Panc1 (cell line): ENCODE measurements at places on chromosomes 11 and 22.

GRCh38 chr11:76075716-76076115, 130.6 kb downstream of the WNT11 start:
- no peak for DNase-seq

DNA sequence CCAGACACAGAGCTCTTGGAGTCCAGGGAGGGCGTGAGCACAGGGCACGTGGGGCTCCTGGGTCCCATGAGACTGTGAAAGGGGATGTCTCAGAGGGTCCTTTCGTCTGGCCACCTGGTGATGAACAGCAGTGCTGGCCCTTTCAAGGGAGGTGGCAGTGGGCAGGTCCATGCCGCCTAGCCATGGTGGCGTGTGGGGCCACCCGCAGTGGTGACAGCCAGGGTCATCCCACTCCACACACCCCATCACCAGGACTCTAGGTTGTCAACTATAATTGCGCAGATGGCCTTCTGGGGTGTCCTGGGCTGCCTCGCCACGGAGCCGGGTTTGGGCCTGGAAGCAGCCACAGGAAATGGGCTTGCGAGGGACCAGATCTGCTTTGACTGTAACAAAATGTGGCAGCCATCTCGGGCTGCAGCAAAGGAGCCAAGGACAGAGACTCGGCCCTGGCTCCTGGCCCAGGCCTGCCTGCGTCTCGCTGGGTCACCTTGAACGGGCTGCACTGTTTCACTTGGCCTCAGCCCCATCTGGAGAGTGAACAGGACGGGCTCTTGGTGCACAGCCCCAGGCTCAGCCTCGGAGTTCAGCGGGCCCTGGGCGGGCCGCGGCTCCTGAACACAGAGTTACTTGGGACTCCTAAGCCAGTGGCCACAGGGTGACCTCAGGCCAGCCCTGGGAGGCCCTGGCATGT, 1350.5 kb downstream of the BRD1 start:
- DNase-seq: no peak

DNA sequence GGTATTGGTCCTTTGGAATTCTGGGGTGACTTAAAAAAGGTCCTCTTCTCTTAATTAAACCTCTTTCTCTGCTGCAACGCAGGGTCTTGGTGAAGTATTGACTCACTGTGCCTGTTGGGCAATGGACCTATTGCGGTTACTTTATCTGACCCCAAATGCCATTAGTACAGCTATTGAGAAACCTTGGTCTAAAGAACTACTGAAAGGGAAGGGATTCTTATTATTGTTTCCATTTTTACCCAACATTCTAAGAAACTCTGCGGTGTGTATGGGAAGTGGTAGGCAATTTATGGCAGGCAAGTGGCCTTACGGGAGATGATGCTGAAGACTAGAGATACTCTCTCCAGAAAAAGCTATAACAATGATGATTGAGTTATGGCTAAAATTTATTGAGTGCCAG, 12.5 kb downstream of the SLC6A5 start:
- no peak for DNase-seq

- DNase-seq: no peak
These were observed 95.4 kb upstream of the TIMP3 start for GRCh38 chr22:32706149-32706548.

DNA sequence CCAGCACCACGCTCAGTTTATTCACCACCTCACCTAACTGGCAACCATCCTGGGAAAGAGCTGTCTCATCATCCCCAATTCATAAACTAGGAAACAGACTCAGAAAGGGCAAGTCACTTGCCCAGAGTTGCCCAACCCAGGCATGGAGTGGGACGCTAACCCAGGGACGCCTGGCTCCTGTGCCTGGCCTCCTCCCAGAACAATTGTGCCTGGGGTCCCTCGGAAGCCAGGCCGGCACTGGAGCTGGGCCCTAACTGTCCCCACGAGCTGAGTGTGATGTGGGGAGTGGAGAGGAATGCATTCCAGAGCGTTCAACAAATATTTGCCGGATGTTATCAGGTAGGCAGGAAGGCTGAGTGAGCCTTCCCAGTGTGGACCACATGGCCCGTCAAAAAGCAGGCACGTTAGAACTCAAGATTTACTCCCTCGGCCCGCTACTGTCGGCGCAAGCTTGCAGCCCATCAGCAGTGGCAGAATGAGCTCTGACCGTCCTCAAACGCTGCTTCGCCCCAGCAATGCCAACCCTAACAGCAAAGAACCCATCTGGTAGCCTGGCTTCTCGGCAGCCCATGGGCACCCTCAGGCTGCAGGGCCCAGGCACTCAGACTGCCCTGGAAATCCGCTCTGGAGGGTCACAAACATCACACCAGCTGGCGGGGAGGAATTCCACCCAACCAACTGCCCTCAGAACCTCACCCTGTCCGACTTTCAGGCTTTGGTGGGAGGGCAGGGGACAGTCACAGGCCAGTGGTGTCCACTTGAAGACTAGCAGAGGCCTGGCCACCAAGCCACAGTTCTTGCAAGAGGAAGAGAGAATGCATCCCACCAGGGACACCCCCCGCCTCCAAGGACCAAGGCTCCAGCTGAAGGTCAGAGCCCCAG, 35.6 kb downstream of the MYH9 start:
- no peak for DNase-seq

- DNase-seq: no peak
These were observed 94.5 kb downstream of the CADM1 start for GRCh38 chr11:115409691-115410220.

DNA sequence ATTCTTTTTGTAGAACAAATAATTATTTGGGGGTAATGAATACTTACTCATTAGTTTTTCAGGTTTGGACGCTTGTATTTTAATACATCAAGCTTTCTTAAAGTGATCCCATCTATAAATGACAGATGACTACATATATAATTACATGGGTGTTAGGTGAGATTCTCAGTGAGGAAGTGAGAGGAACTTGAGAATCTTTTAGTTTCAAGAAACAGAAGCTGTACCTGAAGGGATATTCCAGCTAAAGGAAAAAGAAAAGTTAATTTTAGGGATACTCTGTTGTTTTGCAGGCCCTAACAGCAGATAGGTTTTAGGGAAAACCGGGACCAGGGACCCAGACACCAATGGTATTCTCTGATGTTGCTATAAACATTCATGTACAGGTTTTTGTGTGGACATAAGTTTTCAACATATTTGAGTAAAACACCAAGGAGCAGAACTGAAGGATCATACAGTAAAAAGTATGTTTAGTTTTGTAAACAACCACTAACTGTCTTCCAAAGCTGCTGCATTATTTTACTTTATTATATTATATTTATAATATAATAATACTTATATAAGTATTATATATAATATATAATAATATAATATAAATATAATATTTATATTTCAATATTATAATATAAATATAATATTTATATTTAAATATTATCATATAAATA, 24.1 kb upstream of the PHOX2A start:
- no peak for DNase-seq

GRCh38 chr11:8199676-8200075, 30.9 kb upstream of the RIC3 start:
- DNase-seq: no peak

GRCh38 chr22:50301581-50301991, 5.9 kb downstream of the PLXNB2 start:
- DNase-seq: no peak

DNA sequence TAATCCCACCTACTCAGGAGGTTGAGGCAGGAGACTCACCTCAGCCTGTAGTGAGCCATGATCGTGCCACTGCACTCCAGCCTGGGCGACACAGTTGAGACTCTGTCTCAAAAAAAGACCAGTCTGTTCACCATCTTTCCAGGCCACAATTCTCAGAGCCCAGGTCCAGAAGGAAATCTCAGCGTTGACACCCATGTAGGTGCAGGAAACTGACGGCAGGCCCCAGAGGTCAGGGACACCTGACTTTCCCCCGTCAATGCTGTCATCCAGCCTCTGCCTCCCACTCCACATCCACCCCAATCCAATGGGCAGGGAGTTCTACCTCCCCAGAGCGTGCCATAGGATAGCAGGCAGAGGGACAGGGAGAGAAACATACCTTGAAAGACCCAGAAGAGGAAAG, 5.9 kb upstream of the GRK2 start:
- no peak for DNase-seq

- no peak for DNase-seq
These were observed 30.7 kb downstream of the ARHGAP1 start for GRCh38 chr11:46669711-46670139.

GRCh38 chr11:13897646-13898276, 64.8 kb upstream of the SPON1 start:
- no peak for DNase-seq

DNA sequence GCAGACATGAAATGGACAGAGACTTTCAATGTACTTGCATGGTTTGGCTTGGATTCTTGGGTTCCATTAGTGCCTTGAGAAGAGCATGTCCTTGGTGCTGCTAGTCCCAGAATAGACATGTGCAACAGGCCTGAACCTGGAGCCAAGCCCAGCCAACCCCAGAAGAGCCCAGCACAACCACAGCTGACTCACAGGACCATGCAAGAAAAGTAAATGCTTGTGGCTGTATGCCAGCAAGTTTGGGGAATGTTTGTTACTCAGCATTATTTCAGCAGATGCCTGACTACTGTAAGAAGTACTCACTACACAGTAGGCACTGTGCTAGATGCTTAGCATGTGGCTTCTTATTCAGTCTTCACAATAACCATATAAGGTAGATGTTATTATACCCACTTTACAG, 39.2 kb upstream of the HMGXB4 start:
- no peak for DNase-seq

- no peak for DNase-seq
These were observed 1.8 kb upstream of the THY1 start for GRCh38 chr11:119424775-119425174.

DNA sequence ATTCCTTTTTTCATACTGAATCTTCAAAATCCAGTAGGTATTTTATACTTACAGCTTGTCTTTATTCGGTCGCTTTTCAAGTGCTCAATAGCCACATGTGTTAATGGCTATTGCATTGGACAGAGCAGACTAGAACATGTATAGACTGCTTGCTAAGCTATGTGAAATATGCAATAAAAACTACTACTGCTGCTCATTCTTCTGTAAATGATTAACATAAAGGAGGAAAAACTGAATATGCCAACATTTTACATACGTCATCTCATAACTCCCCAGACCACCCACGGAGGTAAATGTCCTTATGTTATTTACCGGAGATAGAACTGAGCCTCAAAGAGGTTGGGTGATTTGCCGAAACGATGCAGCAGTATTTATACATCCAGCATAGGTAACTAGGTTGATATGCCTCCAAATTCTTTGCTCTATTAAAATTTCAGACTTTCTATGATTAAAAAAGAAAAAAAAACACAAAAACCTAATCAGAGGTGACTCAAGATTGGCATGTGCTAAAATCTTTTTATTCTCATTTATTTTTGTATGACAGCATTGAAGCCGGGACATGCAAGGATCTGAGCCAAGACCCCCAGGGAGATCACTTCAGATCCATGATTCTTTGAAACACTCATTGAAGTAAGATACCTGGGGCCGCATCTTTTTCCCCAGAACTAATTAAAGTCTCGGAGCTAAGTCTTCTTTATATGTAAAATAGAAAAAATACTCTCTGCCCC, 78.5 kb upstream of the OR5AK2 start:
- no peak for DNase-seq

DNA sequence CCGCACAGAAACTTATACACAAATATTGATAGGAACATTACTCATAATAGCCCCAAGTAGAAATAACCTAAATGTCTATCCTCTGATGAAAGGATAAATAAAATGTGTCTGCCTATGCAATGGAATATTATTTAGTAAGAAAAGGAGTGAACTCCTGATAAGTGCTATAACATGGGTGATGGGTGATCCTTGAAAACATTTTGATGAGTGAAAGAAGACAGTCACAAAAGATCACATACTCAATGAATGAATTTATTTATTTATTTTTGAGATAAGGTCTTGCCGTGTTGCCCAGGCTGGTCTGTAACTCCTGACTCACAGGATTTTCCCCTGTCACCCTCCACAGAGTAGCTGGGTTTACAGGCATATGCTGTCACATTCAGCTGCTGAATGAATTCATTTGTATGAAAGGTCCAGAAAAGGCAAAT, 17.3 kb downstream of the RNF121 start:
- DNase-seq: no peak

GRCh38 chr11:91967026-91967690, 257.5 kb upstream of the FAT3 start:
- no peak for DNase-seq

DNA sequence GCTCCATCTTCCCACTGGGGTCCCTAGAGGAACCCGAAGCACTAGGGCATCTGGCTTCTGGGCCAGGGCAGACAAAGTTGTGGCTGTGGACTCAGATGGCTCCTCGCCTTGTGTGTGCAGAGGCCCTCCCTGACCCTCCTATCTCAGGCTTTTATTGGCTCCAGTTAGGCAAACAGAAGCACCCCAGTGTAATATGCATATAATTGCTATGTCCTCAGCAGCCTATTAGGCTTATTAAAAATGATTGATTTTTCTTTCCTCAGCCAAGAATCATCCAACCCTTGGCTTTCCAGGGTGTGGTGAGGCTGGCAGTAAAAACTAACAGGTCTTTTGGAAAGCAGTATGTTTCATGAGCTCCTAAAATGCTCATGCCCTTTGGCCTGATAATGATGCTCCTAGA, 22.3 kb downstream of the UPB1 start:
- DNase-seq: no peak

GRCh38 chr11:6737872-6738466, 33.8 kb downstream of the OR2AG2 start:
- DNase-seq: no peak

DNA sequence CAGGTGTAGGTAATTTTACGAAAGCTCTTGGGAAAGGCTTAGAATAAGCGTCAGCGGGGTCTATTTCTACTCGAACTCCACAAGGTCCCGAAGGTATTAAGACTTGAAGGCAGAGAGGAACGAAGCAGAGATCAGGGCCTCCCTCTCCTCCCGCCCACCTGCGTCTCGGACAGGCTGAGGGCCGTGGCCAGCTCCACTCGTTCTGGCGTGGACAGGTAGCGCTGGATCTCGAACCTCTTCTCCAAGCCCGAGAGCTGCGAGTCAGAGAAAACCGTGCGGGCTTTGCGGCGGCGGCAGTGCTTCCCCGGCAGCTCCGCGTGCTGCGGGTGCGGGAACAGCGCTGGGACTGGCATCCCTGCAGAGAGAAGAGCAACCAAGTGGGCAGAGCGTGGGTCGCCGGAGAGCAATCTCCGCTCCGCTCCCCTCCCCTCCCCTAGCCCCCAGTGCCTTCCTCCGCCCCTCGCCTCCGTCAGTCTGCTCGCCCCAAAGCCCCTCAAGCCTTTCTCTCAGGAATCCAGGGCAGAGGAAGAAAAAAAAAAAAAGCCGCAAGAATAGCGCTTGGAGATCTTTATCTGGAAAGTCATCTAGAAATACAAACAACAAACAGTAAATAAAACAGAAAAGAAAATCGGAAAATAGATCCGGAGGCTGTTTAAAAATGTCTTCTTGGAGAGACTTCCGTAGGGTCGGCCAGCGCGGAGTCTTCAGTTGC, 2.4 kb downstream of the BSX start:
- DNase-seq: no peak
